Germinal center (tissue), 1 donor: ENCODE measurements at places on chromosomes 1 and 21.

DNA sequence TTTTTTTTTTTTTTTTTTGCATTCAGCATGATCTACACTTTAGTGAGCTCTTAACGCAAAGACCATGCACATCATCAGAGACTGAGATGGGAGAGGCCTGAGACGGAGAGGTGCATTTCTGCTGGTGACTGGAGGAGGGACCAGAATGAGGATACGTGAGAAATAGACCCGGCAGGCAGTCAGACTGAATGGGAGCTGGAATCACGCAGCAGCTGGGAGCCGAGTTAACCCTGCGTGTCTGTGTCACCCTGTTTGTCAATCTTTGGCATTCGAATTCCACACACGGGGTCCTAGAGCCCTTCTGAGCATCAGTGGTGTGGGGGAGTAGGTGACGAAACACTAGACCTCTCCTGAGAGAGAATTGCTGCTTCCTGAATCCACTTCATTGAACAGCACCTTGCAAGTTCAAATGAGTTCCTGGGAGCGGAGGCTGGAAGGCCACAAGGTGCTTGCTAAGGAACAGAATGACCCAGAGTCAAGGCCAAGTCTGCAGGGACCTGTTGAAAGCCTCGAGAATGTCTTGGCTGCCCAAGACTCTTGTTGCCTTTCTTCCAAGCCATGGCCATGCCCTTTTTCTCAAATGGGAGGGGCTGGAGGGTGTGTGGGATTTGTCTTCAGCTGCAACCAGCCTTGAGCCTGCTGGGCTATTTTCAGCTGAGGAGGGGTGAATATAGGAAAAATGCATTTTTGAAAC lies 123.3 kb downstream of the CNIH3 start:
- DNase-seq: no peak

DNA sequence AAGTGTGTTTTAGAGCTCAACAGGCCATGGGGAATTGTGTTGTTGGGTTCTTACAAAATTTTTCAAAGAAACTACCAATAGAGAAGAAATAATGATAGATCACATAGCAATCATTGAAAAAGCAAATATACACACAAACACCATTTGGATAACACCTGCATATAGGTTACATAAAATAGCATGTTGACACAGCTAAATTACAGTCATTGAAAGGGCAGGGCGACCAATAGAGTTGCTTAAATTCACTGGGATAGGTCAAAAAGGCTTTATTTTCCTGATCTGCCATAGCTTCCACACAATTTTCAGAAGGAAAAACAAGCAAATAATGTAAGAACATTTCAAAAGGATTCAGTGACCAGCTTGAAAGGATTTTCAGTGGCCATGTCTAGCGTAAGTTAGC lies 57.9 kb upstream of the FGGY start:
- no peak for DNase-seq

DNA sequence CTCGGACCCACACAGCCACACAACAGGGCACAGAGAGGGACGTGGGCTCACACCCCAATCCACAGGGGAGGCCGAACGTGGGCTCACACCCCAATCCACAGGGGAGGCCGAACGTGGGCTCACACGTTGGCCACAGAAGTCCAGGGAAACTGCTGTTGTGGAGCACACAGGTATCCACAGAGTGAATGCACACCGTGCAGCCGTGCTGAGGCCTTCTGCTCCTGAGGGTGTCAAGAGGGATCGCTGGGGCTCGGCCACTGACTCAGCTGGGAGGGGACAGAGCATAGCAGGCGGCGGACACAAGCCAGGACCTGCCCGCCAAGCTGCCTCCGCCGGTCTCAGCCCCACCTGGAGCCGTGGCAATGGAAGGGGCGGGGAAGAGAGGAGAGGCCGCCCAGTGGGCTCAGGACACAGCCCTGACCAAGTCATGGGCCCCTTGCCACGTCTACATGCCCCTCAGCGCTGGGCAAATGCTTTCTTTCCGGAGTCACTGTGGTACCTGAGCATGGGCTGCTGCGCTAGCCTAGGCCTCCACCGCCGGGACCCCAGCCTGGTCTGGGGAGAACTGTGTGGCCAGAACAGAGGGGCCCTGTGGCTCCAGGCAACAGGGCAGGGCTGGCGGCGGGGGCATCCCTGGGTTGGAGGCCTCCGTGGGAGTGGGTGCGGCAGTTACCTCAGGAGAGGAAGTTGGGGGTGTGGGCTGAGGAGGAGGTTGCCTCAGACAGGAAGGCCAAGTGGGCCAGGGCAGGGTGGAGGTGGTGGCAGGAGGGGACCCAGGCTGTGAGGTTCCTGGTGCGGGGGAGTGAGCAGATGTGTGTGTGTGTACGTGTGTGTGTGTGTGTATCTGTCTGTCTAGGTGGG lies 1.2 kb downstream of the SYTL1 start:
- peak; percentile 65 for DNase-seq

DNA sequence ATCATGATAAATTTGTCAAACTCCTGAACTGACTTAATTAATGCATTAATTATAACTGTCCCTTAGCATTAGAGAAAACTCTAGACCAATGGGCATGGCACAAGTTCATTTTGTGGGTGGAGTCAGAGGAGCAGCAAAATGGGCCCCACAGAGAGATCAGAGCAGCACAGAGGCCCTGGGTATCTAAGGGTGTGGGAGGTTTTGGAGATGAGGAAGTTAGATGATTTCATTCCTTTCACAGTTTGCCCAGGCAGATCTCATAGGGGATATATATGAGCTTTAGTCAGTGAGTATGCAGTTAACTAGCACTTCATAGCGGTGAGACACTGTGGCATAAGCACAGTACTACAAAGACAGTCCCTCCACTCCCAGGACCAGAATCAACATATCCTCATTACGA lies 117.3 kb downstream of the MAB21L3 start:
- no peak for DNase-seq

DNA sequence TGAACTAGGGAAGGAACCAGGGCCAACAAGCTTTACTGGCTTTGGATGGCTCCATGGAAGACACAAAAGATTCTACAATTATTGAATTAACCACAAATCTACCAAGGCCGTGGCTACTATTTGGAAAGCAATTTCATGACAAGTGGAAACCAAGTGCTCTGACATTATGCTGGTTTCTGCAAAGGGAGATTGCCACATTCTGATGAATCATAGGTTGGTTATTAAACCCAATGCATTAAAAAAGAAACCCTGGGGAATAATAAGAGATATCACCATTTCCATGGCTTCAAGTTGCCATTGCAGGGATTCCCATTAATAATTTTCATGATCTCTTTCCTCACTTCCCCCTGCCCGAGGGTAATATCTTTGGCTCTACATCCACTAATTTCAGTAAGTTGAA lies 359.2 kb upstream of the NCAM2 start:
- DNase-seq: no peak

- DNase-seq: no peak
Measured at GRCh38 chr1:196152086-196152485, 456.2 kb downstream of the KCNT2 start.

DNA sequence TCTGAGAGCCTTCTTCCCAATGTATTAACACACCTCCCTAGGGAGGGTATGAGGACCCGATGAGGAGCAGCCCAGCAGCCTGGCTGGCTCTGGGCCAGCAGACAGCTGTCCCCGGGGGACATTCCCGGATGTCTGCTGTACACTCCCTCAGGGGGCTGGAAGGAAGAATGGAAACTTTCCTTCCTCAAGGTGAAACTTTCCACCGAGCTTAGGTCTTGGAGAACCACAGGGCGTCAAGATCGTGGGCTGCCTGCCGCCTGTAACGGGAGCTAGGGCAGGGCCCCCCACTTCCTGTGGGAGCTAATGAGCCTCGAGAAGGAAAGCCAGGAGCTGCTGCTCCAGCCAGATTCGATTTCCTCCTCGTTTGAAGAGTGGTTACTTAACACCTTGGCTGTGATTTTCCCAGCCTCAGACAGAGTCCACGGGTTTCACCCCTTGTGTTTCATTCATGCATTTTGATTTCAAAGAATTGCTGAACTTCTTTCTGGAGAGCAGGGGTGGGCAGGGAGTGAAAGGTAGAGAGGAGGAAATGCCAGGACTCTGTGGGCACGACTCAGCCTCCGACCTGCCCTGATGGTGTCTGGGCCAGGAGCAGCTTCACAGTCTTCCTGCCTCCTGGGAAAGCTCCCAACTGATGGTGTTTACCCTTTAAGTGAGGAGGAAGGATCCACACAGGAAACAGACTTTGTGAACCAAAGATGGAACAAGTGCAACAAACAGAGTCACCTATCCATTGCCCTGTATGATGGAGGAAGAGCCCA lies 29.7 kb downstream of the UBE2T start:
- no peak for DNase-seq

GRCh38 chr1:958823-959730 lies at the start of gene NOC2L:
NOC2L (minus strand) TSS chr1:959256; CDS start chr1:959240, 16 bp downstream.
- peak; percentile 90 for DNase-seq

- DNase-seq: no peak
Measured at GRCh38 chr1:203001986-203002385, 5.2 kb upstream of the TMEM183A start.

GRCh38 chr1:61011561-61012263 lies 70.6 kb upstream of the NFIA start:
- DNase-seq: no peak

DNA sequence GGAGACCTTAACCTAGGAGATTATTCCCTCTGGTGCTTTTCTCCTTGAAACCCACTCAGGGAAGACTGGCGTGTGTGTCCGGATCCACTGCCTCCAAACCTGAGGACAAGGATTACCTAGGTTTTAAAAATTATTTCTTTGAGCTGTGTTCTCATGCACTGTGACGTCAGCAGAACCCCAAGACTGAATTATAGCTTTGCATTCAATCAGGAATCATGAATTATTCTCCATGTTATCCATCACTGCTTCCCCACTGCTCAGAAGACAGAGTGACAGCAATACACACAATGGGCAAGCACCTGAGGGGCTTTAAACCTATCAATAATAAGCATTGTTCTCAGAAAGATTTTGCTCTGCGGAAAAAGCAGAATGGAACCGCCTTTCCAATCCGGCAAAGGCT lies 253.2 kb upstream of the FOXD3 start:
- DNase-seq: no peak

DNA sequence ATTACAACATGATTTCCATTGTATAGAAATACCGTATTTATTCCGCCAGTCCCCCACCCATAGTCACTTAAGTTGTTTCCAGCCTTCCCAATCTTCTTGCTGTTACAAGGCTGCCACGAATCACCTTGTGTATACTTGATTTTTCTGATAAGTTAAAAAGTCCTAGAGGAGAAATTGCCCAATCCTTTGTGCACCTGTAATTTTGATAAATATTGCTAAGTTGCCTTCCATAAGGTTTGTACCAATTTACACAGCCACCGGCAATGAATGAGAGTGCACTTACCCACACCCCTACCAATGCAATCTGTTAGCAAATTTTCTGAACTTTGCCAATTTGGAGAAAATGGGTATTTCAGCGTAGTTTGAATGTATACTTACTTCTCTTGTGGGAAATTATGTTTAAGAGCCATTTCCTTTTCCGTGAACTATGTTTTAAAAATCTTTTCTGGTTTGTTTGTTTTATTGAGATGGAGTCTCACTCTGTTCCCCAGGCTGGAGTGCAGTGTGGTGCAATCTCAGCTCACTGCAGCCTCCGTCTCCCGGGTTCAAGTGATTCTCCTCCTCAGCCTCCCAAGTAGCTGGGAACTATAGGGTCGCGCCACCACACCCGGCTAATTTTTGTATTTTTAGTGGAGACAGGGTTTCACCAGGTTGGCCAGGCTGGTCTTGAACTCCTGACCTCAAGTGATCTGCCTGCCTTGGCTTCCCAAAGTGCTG lies 87.4 kb downstream of the DHRS3 start:
- DNase-seq: no peak

DNA sequence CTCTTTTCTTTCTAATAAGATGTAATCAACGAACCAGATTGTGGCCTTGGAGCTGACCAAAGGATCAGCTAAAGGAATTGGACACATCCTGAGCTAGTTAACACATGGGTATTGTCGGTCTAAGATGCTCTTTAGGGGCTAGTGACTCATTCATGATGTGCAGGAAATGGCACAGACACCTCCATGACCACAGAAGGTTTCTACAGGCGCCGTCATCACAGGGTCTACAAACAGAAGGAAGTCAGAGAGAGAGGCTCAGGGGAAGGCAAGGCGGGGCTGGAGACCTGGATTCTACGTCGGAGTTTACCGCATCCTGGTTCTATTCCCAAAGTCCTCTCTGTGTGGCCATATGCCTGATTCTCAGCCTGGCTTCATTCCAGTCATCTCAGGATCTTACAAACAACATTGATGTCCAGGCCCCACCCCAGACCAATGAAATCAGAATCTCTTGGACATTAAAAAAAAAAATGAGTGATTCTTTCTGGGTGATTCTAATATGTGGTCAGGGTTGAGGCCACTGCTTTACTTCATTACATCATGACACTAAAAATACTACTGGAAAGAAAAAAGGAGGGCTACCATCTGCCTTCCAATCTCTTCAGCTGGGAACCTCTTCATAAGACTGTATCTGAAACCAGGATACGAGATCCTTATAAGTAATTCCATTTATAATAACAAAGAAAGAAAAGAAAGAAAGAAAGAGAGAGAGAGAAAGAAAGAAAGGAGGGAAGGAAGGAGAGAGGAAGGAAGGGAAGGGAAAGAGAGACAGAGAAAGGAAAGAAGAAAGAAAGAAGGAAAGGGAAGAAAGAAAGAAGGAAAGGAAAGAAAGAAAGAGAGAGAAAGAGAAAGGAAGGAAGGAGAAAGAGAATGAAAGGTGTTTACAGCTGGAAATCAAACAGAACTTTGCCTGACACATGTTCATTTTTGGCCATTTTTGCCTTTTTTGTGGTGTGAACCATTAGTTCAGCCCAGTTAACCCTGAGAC lies 11.6 kb upstream of the KCNJ15 start:
- DNase-seq: no peak

DNA sequence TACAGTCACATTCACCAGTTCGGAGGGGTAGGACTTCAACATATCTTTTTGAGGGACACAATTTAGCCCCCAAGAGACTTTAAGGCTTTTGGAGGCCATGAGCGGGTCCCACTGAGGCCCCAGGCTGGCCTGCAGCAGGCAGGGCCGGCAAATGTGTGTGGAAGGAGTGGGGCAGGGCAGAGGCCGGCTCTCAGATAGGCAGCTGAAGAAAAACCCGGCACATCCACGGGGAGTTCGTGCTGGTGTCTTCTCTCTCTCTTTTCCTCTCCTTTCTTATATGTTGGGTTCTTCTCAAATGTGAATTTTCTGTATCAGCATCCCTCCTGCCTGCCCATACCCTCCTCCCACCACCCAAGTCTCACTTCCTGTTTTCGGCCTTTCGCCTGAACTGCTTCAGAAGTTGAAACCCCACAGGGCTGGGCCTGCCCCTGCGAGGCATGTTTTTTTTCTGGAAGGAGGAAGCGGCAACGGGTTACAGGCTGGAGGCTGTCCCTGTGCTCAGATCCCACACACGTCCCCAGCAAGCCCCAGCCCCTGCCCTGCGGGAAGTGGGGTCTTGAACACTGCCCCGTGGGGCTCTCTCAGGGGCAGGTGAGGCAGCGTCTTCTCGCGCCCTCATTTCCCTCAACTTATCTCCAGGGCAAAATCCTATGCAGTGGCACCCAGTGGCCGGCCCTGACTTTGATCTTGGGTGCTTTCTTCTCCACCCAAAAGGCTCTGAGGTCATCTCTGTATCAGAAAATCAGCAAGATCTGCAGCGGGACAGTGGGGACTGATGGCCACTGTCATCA lies 9.7 kb upstream of the UMODL1 start:
- peak; percentile 84 for DNase-seq

GRCh38 chr1:233060461-233060994 lies 110.1 kb downstream of the NTPCR start:
- no peak for DNase-seq
